Cerebellar nuclear complex (tissue), 1 donor: ENCODE measurements at places on chromosomes 7 and 10.

DNA sequence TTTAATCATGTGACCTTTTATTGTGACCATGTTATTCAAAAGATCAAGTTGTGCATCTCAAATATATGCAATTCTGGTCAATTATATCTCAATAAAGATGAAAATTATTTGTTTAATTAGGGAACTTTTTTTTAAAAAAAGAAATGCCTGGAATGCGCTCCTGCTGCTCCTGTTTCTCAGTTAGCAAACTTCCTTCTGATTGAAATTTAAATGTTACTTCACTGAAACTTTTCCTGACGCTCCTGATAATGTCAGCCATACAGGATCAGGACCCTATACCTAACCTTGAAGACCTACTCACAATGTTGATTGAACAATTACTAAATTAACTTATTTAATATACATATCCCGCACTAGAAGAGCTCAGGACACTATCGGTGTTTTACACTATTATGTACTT, 190.4 kb downstream of the MACC1 start:
- no peak for DNase-seq

GRCh38 chr10:29840516-29841276, 205.9 kb upstream of the SVIL start:
- DNase-seq: no peak

GRCh38 chr10:6274040-6274439, 71.3 kb downstream of the PFKFB3 start:
- no peak for DNase-seq

DNA sequence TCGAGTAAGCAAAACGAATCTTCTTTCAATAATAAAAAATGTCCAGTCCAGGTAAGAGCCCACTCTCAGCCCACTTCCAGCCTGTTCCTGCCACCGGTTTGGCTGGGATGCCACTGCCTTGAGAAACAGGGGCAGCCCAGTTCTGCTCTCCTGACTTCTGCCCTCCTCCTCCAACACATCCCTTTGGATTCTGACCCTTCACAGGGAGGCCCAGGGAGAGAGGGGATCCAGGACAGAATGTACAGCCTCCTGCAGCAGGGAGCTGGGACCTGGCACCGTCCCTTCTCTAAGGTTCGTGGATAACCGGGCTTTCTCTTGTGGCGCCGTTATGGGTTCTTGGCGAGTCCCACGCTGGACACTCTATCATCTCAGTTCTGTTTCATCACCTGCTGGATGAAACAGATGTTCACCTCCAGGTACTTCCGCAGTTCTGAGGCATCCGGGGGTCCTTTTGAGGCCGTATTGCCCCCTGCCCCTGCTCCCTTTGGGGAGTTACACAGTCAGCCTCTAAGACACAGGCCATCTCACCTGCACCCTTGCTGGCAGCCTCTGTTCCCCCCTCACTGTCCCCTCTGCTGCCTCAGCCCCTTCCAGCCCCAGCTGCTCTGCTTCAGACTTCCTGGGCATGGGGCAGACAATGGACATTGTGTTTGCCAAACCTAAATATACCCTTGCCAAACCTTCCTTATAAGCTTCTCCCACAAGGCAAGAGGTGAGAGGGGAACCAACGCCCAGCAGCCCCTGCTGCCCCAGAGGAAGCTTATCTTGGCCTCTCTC, 203.8 kb upstream of the ZMIZ1 start:
- DNase-seq: no peak

DNA sequence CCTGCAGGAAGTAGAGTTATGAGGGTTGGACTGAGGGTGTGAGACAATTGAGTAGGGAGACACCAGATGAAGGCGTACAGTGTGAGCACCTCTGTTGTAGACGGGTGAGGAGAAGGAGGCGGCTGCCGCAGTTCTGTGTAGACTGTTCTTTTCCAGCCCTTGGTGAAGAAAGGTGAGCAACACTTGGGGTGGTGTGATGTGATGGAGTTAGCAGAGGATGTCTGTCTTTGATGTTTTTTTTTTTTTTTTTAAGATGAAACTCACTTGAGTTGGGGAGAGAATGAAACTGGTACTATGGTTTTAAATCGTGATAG, 42.8 kb upstream of the RNF216 start:
- no peak for DNase-seq

DNA sequence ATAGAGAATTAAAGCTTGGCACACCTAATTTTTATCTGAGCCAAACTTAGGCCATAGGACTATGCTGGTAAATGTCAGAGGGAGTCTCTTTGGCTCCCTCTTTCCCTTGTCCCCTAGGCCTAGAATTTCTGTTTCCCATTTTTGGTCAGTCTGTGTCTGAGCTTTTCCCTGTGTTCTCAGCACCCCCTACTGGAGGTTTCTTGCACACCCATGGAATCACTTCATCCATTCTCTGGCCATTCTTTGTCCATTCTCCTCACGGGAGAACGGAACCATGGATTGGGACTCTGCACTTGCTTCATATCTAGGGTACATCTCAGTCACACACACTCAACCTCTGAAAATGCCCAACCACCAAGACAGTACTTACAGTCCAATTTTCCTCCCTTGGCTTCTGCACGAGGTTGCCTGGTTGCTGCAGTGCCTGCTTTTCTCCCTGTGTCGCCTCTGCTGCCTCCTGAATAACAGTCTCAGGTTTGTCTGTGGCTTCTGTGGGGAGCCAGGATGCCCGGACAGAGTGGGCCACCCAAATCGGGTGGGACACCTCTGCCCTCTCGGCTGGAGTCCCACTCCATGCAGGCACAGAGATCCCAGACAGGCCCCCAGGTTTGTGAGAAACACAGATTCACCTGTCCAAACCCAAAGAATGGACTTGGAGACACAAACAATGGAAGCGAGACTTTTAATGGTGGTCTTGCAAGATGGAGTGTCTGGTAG, 35.1 kb upstream of the DNAH11 start:
- DNase-seq: no peak

GRCh38 chr7:12926206-12926605, 238.8 kb downstream of the ARL4A start:
- no peak for DNase-seq

DNA sequence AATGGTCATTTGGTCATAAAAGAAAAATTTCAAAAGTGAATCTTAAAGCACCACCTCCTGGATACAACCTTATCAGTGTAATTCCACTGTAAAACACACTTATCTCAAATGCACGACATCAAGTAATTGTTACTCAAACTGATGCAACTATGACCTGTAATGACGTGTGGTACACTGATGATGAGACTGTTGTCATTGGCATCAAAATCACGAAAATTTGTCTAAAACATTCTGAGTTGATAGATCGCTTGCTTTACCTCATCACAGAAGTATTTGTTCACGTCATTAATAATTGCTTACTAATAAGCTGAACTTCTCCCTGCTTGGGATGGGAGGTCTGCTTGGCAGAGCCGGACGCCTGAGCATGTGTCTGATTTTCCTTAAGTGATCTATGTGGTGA, 221.8 kb upstream of the KLF6 start:
- no peak for DNase-seq

GRCh38 chr10:26994743-26995142, 105.6 kb downstream of the ANKRD26 start:
- DNase-seq: no peak

- no peak for DNase-seq
These were observed 18.2 kb downstream of the TAS2R41 start for GRCh38 chr7:143495851-143496250.

DNA sequence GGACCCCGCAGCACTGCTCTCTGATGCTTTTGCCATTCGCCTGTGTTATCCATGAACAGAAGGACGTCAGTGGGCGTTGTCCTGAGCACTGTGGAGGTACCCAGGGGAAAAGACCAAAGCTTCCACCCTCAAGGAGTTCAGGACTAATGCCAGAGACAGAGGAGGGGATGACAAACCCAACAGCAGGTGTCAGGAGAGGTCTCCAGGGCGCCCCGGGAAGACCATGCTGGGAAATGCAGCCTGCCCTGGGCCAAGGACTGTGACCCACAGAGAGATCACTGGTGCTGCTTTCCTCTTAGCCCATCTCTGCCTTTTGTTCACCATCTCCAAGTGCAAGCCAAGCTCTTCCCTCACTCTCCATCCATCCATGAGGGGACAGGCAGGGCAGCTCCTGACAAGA, 166.8 kb upstream of the PFKP start:
- DNase-seq: no peak

DNA sequence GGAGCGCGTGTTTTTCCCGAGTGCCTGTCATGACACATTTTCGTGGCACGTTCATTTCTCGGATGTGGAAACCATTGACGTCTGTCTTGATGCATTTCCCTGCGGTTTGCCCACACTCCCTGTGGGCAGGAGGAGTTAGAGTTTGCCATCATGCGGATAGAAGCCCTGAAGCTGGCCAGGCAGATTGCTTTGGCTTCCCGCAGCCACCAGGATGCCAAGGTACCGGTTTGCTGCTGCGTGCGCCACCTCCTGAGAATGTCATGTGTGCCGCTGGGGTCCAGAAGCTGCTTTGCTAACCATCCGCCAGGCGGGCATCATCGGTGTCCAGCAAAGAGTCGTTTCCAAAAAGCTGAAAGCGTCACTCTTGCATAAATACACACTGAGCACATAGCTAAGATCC, 40.9 kb upstream of the BTBD16 start:
- DNase-seq: no peak

DNA sequence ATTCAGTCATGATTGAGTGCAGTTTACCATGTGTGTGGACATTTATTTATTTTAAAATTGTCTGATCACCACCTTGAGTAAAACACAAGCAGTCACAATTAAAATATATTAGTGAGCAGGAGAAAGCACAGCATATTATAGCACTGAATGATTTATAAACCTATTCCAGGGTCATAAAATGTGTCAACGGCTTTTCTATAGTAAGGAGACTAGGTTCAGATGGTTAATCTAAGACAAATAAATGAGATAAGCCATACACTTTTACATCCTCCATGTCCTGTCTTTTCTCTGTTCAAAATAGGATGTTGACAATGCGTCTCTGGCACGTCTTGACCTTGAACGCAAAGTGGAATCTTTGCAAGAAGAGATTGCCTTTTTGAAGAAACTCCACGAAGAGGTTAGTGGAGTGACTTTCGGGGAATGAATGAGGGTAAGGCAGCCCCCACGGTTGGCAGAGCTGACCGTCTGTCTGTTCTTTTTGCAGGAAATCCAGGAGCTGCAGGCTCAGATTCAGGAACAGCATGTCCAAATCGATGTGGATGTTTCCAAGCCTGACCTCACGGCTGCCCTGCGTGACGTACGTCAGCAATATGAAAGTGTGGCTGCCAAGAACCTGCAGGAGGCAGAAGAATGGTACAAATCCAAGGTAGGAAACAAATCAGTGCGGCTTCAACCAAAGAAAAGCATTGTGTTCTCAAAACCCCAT, 5.4 kb downstream of the VIM start:
- no peak for DNase-seq

GRCh38 chr7:681551-682307, 44.8 kb upstream of the DNAAF5 start:
- DNase-seq: no peak

GRCh38 chr7:116429986-116430619, 69.4 kb upstream of the CAV2 start:
- DNase-seq: no peak

- no peak for DNase-seq
These were observed 8.7 kb upstream of the TTYH3 start for GRCh38 chr7:2622869-2623697.

DNA sequence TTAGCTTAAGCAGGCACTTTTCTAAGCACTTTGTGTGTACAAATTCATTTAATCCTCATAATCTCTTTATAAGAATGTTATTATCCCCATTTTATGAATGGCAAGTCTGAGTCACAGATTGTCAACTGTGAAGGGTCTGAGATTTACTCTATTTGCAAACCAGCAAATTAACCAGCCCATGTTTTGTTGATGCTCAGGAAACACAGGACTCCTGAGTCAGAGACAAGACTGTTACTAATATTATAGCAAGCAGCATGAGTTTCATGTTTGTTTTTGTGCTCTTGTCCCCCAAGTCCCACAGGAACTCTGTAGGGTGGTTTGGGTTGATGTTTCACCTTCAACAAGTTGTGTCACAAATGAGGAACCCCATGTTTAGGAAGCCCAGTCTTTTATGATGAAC, 182.0 kb upstream of the PPP1R3A start:
- no peak for DNase-seq

DNA sequence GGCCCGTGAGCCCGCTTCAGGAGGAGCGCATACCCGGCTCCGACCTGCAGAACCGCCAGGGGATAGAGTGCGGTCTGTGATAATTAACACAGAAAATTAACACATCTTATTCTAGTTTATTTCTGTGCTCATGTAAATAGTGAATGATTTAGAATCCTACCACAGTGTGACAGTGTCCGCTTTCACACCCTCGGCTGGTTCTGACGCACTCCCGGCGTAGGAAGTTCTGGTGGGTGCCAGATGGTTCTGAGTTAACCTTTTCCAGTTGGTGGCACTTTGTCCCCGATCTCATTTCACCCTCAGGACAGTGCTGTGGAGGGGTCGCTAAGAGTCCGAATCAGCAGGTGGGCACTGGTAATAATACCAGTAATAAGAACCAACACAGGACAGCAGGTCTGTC, 28.3 kb upstream of the FXYD4 start:
- DNase-seq: no peak

GRCh38 chr10:102457591-102458150, 6.3 kb upstream of the C10orf95 start:
- no peak for DNase-seq
